NCI-H69 (cell line): ENCODE measurements at places on chromosomes 2 and 18.

GRCh38 chr18:11266781-11267480 is 117.6 kb upstream of the PIEZO2 start:
- DNase-seq, result no peak

- peak; percentile 77 for DNase-seq
Observed at GRCh38 chr2:71940695-71941094, 207.0 kb downstream of the CYP26B1 start.

GRCh38 chr18:30623401-30624065 is 419.0 kb downstream of the DSC3 start:
- no peak for DNase-seq

GRCh38 chr2:85936421-85937068 is 47.8 kb upstream of the ST3GAL5 start:
- DNase-seq, result no peak

DNA sequence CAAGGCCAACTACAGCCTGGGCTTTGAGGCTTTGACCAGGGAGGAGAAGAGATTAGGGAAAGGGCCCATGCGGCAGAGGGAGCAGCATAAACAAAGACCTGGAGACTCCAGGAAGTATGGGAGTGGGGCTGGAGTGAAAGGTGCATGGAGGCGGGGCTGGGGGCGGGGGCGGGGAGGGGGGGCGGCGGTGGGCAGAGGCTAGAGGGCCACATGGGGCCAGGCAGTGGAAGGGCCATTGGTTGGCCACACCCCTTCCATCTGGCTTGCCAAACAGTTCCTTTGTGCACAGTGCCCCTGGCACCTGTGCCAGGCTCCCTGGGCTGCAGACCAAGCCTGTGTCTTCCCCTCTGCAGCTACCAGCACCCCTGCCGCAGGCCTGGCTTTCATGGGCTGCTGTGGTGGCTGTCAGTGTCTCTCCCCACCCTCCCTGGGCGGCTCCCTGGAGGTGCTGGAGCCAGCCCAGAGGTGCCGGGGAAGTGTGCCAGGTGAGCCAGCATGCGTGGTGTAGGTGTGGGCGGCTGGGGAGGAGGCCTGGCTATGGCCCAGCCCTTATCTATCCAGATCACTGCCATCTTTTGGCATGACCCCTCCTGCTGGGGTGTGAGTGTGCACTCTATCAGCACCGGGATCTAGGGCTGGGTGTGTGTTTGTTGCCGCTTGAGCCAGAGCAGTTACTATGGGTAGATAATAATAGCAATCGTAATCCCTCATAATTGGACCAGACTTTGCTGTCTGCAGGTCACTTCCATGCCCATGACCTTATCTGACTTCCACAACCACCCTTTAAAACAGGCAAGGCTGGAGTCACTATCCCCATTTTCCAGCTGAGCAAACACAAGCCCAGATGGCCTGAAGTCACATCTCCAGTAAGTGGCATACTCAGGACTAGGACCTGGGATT is 30.5 kb downstream of the DNMT3A start:
- peak; percentile 95 for DNase-seq

DNA sequence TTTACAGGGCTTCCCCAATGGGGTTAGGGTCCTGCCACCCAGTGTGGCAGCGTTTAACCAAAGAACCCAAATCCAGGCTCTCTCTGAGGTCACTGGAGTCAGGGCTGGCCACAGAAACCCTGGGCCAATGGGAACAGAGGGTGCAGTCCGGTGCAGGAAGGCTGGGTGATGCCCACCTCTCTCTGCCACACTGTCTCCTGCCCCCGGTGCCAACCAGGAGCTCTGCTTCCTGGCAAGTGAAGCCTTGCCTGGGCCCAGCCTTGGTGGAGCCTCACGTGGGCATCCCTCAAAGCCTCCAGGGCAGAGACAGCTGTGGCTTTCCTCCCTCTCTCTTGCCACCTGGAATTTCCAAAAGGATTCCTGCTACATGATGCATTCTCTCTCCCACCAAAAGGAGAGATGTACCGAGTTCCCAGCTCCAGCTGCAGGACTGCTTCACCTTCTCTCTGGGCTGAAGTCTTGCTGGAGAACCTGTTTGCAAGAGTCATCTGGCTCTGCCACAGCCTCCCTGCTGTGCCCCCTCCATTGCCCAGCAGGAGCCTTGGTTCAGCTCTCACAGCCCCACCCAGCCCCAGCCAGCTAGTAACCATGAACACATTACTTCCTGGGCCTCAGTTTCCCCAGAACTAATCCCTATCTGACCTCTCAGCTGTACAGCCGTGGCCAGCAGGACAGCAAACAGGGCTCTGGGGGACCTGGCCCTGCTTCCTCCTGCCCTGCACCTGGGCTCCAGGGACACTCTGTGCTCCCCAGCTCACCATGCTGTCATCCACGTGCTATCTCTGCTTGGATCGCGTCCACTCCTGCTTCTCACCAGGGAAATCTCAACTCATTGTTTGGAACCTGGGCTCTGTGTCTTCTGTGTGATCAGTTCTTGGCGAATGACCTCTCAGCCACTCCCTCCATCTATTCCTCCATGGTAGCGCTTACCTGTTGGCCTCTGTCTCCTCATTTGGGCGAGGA is 43.4 kb downstream of the KCNF1 start:
- DNase-seq, result no peak

GRCh38 chr2:102140377-102140776 is 2.2 kb upstream of the IL1R1 start:
- no peak for DNase-seq
